HAP-1 (cell line): ENCODE measurements at places on chromosomes 4 and X.
A peak's percentile ranks its signal among the peaks of the same experiment; 100 is the strongest.

DNA sequence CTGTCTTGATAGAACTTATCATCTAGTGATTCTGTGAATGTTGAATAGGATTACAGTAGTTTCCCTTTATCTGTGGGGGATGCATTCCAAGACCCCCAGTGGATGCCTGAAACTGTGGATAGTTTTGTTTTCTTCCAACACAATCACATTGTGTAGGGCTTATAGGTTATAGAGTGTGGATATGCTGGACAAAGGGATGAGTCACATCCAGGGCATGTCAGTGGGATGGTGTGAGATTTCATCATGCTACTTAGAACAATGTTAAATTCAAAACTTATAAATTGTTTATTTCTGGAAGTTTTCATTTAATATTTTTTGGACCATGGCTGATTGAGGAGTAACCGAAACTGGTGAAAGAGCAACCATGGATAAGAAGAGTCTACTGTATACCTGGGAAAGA, 432.3 kb upstream of the ATOH1 start:
- DNase-seq, result no peak

GRCh38 chr4:78634011-78634664, 82.6 kb downstream of the ANXA3 start:
- DNase-seq, result no peak

- DNase-seq, result no peak
These were observed 341.4 kb downstream of the DHRSX start for GRCh38 chrX:2159393-2159792.

GRCh38 chrX:128931071-128931470, 592.2 kb downstream of the SMARCA1 start:
- no peak for DNase-seq

GRCh38 chr4:163587867-163588266, 93.4 kb downstream of the TMA16 start:
- DNase-seq, result no peak

DNA sequence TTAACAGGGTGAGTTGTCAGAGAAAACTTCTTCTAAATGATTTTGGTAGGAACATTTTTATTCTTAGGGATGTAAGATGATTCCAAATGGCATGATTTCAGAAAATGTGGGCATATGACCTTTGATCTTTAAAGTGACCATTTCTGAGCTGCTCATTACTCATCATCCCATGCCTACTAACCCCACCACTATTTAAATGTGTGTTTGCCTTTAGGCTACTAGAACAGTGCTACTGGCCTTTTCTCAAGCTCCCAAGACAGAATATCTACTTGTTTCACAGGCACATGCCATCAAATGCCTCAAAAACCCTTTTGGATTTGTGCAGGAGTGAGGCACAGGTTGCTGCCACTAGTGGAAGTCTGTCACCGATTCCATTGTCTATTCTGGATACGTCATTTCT, 428.2 kb downstream of the ADAM29 start:
- DNase-seq, result no peak

DNA sequence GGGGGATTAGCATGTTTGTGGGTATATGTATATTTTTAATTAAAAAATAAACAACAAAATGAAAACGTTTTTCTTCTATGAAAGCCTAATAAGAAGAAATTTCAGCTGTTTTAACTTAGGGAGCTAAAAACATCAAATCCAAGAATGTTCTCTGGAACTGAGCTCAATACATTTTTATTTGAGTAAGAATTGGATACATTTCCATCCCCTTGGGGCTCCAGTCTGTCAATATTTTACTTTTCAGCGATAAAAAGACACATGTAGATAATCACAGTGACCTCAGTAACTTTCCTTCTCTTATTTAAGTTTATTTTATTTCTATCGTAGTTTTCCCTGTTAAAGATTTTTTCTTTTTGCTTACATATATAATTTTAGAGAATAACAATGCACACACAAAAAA, 59.3 kb downstream of the ELOVL6 start:
- DNase-seq, result no peak

DNA sequence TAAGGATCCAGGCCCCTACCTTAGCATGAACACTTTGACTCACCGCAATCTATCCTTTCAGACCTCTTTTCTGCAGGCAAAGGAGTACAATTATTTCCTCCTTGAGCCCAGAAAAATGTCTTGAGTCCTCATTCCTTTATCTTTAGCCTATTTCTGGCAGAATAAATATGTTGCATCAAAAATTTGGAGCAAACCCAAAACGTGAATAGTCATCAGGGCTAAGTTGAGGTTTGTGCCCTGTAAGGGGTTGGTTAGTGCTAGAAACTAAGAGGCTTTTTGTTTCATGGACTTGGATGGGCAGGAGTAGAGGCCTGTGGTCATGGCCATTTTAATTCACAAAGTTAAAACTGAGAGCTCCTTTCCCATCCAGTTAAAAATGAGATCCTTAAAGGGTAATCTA, 460.3 kb downstream of the GBA3 start:
- no peak for DNase-seq

GRCh38 chrX:72045141-72045540, 86.6 kb downstream of the RTL5 start:
- DNase-seq, result no peak

- DNase-seq, result no peak
These were observed 577.0 kb downstream of the FAT4 start for GRCh38 chr4:125891597-125892258.

- no peak for DNase-seq
These were observed 555.5 kb downstream of the IL15 start for GRCh38 chr4:142191901-142192300.

- no peak for DNase-seq
These were observed 262.5 kb downstream of the FBXW7 start for GRCh38 chr4:152273343-152273742.

DNA sequence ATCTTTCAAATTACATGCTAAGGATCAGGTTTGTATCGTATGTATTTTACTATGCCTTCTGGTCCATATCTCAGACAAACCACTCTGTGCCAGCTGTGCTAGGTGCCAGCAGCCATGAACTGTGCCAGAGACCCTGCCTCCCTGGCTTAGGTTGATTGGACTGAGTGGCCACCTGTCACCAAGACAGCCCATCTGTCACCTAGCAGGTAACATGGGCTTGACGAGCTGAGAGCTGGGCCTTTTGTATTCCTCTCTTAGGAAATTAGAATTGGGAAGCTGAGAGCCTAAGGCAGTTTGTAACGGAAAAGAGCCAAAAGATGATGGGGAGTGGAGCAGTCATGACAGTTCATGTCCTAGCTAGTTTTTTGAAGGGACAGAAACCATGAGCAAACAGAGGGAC, 42.5 kb downstream of the TMEM164 start:
- no peak for DNase-seq

DNA sequence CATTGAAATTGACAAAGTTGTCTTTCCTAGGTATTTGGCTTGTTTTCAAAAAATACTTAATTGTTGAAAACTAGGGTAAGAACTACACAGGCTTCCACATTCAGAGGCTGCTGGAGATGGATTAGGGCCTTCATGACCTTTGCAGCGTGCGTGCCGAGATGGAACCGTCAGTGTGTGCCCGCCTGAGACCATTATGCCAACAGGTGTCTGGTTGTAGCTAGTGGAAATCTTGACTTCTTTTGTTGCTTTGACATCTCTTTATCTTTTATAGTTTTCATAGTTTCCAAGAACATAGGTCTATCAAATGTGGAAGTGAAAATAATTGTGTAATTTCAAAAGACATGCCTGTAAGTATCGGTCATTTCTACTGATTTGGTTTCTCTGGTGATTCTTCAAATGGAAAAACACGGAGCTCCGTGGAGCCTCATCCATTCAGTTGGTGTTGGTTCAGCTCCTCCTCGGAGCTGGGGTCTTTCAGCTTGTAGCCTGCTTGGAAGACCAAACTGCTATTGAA, 38.9 kb upstream of the CLCN4 start:
- no peak for DNase-seq

DNA sequence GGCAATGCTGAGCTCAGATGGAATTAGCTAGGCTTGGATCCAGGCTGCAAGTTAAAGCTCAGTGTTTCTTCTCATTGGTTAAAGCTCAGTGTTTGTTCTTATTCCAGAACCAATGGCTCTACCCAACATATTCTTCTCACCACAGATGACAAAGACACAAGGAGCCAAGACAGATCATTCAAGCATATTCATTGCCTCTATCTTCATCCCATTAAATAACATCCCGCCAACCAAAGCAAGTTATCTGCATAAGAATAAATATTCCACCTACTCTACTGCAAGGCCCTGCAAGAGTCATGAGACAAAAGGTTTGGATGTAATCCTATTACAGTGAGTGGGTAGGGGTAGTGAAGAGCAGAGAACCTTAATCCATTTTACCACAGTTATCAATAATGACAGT, 766.5 kb downstream of the C4orf33 start:
- peak; percentile 84 for DNase-seq

- DNase-seq, result no peak
These were observed 316.3 kb downstream of the CAMK2D start for GRCh38 chr4:113445286-113445685.

DNA sequence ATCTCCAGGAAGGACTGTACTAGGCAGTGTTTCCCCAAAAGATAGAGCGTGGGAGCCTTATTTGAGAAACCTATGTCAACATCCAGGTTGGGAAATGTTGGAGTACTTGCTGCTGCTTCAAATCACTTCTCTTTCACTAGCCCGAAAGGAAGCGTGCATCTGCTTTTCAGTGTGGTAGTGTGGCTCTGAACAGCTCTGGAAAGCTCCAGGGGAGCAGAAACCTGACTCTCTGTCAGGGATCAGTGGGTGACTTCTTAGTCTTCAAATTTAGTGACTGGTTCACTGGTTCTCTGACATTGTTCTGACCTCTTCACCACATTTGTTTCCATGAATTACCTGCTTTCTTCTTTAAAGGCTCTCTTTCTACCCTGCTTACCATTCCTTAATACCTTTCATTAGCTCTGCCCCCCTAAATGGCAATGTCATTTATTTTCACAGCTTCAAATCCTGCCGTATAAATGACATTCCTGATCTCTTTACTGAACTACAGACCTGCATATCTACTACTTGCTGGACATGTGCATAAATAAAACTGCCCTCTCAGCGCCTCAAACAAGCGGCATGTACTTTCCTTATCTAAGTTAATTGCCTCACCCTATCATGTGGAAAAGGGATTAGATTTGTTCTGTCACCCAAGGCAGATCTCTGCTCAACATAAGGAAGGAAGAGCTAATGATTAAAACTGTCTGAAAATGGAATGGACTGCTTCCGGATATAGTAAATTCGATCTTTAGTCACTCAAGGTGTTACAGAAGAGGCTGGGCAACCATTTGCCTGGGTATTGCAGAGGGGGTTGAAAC, 37.0 kb downstream of the DLG3 start:
- no peak for DNase-seq

DNA sequence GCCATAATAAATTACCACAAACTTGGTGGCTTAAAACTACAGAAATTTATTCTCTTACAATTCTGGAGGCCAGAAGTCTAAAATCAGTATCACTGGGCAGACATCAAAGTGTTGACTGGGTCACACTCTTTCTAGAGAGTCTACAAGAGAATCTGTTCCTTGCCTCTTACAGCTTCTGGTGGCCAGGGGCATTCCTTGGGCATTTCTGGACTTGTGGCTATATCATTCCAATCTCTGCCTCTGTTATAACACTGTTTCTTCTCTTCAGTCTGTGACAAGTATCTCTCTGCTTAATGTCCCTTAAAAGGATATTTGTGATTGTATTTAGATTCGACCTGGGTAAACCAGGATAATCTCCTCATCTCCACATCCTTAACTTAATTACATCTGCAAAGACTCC, 207.3 kb upstream of the DCAF8L1 start:
- DNase-seq, result no peak

DNA sequence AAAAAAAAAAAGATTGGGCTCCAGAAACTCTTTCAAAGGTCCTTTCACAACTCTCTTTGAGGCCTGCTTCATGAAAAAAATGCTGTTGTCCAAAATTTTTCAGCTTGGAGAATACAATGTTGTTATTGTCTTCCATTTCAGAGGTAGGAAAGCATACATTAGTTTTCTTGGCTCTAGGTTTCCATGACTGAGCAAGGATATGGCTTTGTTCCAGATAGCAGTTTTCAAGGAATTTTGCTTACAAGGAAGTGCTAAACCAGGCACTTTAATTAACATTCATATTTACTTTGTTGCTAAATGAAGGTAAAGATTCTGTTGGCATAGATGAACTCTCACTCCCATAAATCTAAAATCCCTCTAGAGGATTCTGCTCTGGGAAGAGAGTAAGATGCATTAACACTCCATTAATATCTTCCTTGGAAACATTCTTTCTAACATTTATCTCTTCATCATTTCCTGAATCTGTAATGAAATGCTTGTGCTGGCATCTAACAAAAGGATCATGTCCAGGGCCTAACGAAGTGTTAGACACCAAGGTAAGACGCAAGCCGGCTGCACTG, 118.4 kb downstream of the COL25A1 start:
- DNase-seq, result no peak

DNA sequence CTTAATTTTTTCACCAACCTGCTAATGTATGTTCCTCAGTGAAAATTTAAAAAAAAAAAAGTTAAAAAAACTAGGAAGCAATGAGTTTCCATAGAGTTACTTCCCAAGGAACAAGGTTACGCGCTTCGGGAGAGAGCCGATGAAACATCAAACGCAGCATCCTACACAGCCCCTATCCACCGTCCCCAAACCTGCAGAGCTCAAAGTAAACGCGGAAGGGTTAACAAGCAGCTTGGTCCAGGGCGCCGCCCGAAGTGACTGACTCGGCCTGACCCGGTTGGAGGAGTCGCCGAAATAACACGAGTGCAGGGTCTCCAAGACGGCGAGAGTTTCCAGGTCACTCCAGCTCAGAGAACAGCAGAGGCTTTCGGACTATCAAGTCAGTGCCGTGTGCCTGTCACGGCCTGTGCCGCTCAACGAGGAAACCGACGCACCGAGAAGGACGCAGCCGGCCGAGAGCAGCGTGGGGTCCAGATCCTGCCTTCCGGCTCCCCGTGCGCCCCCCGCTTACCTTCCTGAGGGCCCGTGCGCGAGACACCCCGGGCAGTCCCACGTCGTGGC, 512 bp downstream of the NOP14 start:
- peak; percentile 61 for DNase-seq

DNA sequence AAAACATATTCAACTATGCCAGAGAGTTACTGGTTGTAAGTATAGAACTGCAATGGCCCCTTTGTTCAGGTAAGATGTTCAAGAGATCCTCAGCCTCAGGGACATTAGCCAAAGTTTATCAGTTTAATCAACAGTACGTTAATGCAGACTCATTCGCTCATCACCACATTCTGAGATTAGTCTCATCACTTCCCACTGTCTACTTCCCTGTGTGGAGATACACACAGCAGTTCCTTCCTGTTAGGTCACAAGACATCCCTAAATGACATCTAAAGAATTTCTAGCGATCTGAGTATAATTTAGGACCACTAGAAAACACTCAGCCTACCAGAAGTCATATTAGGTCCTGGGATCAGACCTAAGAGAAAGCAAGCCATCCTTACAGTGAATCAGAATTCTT, 10.4 kb downstream of the SLC10A7 start:
- no peak for DNase-seq

DNA sequence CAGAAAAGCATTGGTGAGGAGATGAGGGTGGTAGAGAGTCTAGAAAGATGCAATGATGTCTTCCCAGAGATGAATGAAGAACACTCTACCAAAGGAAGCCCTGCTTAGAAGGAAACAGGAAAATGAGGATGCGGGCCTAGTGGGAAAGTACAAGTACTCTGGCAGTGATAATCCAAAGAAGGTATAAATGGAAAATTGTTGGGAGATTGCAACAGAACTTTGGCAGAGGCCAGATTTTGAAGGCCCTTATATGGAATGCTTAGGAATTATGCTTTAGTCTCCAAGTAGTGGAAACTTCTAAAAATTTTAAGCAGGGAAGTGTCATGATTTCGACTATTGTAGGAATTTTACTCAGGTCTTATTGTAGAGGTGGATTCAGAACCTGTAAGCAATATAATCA, 11.0 kb downstream of the ARSJ start:
- no peak for DNase-seq
